ENCODE measurements at places on chromosomes 6 and 20. TPM values are rescaled to one million over a fixed set of nuclear protein-coding genes. Genes with fewer than 3 reads are reported as not detected.

DNA sequence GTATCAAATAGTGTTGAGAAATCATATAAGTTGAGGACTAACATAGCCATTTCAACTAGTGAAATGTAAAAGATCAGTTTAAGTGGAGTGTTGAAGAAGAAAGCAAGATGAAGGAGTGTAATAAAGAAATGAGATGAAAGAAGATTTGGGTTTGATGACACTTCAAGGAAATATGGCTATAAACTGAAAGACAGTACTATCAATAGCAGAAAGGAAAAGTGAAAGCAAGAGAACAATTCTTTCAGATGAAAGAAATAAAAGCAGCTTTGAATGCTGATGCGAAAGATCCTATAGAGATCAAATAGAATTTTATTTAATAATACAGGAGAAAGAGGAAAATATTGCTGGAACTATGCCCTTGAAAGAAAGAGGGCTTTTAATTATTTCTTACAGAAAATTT is 92.8 kb upstream of the PRSS16 start:
- no peak for DNase-seq

DNA sequence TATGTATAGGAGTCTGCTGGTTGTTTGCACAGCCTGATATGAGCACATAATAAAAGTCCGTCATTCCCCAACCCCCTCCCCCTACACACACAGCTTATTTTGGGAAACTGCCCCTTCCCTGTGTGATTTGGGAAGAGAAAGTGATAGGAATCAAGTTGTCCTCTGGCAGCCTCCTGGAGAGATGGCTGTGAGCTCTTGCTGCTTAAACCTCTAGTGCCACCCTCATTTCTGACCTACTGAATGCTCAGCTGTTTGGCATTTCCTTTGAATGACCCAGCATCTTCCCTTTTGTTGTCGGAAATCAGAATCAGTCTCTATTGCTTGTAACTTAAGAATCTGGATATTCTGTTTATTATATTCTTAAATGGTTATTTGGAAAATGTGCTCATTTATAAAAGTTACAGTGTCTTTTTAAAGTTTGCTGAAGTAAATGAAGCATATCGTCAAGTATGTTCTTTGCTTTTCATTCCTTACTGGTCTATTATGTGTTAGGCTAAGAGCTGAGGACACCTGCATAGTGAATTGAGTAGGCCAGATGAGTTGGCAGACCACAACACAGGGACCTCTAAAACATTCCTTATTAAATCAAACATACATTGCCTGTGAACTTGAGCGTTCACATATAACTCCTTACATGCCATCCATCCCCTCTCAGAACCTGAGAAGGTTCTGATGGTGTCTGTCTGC is 5.5 kb downstream of the RWDD2A start:
- DNase-seq: no peak

SSR1 gene
- total RNA-seq: 50.1 TPM

CENPW gene
- 7.5 TPM for total RNA-seq

RAB44 gene
- total RNA-seq: not detected
